ENCODE measurements at places on chromosomes 13 and 19.

DNA sequence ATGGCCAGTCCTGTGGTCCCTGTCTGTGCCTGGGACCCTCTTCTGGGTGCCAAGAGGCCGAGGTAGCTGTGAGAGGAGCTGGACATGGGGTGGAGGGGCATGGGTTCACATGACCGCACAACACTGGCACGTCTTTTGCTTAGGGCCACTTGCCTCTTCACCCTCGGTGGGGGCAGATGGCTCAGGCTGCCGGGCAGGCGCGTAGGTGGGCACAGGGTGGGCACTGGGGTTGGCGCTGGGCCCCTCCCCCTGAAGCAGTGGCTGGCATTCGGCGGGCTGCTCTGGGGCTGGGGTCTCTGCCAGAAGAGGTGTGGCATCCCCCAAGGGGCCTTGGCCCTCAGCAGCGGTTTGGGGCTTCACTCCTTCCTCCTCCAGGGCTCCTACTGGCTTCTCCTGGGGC, 8.4 kb downstream of the PALM3 start:
- DNase-seq = no peak

GRCh38 chr19:58033741-58034476, at the start of gene ZSCAN1:
ZSCAN1 (plus strand) TSS chr19:58034025; CDS start chr19:58037837, 3,812 bp downstream.
- no peak for DNase-seq

DNA sequence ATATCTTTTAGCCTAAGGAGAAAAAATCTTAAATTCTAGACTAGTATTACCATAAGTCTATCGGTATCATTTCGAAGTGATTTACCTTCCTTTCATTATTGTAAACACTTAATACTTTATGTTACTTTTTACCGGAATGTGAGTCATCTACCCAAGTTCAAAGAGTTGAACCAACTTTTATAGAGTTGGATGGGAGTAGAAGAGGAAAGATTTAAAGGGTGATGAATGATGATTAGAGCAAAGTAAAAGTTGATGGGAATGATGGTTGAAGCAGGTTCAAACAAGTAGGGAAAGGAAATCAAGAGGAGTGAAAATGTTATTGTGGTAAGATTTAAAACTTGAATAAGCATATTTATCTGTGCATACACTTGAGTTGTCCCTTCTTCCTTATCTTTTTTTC, 11.3 kb upstream of the LPAR6 start:
- DNase-seq = no peak

DNA sequence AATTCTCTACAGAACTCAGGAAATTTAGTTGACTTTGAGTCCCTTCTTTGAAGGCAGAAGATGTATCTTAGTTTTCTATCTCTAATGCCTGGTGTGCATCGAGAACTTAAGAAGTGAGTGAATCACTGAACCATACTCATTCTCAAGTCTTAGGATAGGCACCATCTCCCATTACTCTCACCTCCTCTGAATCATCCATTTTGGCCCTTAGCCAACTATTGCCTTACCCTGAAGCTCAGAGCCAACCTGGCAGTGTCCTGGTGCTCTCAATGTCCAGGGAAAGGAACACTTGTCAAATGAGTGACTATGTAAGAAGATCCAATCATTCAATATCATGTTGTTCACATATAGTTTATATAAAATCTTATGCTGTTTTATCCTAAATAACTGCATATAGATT, 146.6 kb downstream of the RGCC start:
- peak; percentile 72 for DNase-seq

GRCh38 chr13:98232456-98232855, 55.4 kb upstream of the RNF113B start:
- no peak for DNase-seq

- DNase-seq = no peak
These were observed 252.7 kb downstream of the TEX29 start for GRCh38 chr13:111572956-111573761.

DNA sequence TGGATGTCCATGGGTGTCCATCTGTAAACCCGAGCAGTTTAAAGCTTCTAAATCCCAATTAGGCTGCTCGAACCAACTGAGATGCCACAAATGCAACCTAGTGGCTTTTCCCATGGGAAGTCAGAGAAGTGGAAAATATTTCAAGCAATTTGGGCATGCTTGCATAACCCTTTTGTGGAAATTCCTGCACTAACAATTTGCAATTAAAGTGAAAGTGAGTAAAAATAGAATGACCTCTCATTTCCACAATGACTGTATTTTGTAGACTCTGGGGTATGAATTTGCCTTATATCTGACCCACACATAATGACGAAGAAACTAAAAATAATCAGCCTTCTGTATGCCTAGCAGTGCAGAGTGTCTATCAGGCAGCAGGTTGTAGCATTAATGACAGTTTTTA, 91.8 kb upstream of the TSC22D1 start:
- DNase-seq = peak; percentile 26

DNA sequence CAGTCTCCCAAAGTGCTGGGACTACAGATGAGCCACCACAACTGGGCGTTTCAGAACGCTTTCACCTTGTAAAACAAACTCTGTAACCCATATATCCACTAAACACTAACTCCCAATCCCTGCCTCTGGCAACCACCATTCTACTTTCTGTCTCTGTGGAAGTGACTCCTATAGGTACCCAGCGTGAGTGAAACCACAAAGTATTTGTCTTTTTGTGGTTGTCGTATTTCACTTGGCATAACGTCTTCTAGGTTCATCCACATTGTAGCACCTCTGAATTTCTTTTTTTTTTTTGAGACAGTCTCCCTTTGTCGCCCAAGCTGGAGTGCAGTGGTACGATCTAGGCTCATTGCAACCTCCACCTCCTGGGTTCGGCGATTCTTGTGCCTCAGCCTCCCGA, 44.8 kb downstream of the BRD4 start:
- no peak for DNase-seq

GRCh38 chr19:42411581-42412178, 15.5 kb downstream of the LIPE start:
- DNase-seq = no peak

GRCh38 chr19:9940778-9941177, 4.5 kb upstream of the OLFM2 start:
- peak; percentile 91 for DNase-seq

DNA sequence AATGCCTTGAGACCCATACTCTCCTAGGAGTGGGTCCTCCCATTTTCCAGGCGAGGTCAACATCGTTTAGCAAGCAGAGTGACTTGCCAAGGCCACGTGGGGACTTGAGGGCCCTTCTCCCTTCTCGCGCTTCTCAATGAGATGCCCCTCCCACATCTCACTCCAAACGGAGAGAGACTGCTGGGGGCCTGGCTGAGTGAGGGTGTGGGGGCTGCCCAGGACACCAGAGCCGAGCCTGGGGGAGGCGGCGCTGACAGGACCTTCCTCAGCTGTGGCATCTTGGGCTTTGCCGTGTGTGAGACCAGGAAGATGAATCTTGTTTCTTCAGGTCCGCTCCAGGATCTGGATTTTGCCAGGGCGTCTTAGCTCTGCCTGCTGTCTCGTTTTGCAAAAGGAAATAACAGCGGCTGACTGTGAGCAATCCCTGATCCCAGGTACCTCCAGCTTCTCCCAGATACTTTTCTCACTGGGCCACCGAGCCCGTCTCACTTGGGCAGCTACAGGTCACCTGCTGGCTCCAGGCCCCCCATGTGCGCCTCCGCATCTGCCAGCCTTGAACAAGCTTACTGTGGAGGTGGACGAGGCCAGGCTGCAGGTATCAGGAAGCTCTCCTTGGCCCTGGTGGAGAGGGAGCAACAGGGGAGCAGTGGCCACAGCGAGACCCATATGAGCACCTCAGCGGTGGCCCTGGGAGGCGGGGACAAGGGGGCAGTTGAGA, 6.0 kb downstream of the COX6B2 start:
- no peak for DNase-seq

DNA sequence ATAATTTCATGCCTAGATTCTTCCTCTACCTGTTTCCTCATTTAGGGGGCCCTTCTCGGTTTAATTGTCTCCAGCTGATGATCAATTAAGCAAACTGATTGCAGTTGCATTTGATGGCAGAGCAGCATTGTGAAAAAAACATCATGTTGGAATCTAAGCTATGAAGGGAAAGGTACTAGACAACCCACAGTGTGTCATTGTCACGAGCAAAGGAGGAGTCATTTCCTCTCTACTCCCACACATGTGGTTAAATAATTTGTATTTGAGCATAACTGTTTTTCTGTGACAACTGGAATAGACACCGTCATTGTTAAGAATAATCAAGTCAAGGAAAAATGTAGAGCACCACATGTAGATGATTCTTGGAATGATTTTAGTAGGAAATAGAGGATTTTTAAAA, 240.3 kb downstream of the DCT start:
- DNase-seq = peak; percentile 80

GRCh38 chr19:49637821-49638738, 1.9 kb downstream of the RRAS start:
- peak; percentile 66 for DNase-seq

DNA sequence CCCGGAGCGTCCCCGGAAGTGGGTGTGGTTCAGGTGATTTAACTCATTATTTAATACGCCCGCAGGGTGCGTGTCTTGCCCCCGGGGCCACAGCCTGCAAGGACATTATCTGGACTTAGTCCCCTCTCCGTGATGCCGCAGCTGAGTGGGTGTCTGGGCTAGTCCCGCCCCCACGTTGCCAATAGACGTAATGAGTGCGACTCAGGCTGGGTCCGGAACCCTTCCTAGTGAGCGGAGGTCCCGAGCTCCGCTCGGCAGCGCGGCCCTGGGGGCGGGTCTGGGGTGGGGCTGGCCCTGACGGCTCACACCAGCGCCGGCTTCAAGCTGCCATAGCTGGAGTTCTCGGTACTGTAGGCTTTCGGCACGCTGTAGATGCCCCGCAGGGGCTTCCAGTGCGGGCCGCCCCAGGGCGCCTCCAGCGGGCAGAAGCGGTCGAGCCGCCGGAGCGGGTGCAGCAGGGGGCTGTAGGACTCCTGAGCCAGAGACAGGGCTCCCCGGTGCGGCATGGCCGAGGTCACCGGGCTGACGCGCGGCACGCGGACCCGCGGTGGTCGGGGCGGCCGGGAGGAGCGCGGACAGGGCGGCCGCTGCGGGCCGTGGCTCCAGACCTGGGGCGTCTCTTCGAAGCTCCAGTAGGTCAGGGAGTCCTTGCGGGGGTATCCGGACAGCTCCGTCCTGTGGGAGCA, 918 bp upstream of the LHB start:
- no peak for DNase-seq

- no peak for DNase-seq
These were observed 12.6 kb upstream of the OLFM4 start for GRCh38 chr13:53015971-53016370.

DNA sequence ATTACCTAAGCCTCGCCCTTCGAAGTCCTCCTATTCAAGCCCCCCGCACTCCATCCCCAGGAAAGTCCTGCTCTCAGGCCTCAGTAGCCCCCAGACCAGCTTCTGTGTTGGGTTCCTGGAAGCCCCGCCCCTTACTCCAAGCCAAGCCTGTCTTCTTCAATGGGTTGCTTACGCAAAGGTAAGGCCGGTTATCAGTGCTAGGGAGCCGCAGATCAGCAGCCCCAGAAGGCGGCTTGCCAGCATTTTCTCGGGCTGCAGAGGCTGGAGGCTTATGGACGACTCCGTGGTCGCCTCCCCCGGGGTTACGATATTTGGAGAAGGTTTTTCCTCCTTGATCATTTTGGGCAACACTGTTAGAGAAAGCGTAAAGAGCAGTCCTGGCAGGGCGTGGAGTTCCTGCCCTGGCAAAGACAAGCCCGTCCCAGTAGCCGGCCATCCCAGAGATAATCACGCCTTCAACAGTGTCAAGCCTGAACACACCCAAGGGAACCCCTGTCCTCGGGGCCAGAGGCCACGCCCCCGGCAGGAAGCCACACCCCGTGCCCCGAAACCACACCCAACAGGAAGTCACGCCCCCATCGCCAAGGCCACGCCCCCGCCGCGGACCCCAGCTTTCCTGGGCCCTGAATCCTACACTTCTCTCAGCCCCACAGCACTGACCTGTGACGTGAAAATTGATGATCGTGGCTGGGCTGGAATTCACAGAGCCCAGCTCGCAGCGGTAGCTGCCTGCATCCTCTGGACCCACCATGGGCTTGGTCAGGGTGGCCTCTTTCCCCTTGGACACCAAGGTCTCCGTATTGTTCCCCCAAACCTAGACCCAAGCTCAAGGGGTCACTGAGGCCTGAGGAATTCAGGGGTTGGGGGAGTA, 954 bp upstream of the RASIP1 start:
- no peak for DNase-seq

DNA sequence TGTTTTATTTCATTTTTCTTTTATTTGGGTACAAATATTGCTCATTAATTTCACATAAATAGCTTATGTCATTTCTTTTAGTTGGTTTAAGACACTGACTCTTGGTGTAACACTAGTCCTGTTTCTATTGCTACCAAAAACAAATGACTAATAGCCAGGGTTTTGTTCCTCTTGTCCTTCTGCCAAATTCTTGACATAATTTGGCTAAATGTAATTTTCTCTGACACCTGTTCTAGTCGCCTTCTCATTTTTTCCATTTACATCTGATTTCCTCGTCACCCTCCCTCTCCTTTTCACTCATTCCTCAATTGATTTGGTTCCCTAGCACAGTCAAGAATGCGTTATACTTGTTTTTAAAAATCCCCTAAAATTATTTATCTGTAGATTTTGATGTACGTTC, 1718.7 kb downstream of the EFNB2 start:
- no peak for DNase-seq

- no peak for DNase-seq
These were observed 93.9 kb upstream of the SPATA13 start for GRCh38 chr13:24066405-24067295.

GRCh38 chr19:57380923-57381322, 8.7 kb upstream of the ZNF548 start:
- DNase-seq = no peak

GRCh38 chr19:3985643-3986259, 488 bp upstream of the EEF2 start:
- DNase-seq = no peak

GRCh38 chr13:41905600-41906254, 55.2 kb downstream of the VWA8 start:
- DNase-seq = peak; percentile 34

- DNase-seq = no peak
These were observed 305.2 kb downstream of the MTUS2 start for GRCh38 chr13:29125191-29125933.

GRCh38 chr19:45290381-45290931, 32.2 kb downstream of the CKM start:
- no peak for DNase-seq

DNA sequence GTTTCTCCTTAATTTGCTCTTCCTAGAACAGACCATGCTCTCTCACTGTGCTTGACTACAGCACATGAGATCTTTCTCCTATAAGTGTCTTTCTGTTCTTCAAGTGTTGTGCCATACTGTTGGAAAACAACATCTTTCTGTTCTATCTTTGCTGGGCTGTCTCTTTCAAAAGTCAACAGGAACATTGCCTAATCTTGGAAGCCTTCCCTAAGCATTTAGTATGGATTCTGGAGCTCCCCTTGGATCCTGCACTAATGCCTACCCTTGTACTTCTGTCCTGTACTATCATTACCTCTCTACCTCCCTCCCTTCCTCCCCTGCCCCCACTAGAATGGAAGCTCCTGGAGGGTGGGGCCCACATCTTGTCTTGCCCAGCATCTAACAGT, 26.8 kb downstream of the STARD13 start:
- DNase-seq = no peak
